ENCODE measurements at places on chromosomes 12 and 14.

DNA sequence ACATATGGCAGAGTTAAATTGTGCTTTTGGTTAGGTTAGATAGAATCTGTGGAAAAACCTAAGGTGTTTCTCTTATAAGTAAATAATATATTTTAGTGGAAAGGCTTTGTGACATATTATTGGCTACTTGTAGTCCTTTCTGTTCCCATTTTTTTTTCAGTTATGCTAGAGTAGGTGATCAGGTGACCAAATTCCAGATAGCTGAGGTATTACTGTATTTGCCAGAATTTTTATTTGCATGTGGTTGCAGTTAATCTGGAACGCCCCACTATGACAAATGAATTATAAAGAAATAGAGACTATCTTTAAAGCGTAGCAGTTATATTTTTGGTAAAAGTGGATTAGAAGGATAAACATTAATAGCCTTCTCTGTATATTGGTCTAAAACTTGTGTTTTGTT is 52.0 kb downstream of the ARHGAP5 start:
- DNase-seq: no peak

DNA sequence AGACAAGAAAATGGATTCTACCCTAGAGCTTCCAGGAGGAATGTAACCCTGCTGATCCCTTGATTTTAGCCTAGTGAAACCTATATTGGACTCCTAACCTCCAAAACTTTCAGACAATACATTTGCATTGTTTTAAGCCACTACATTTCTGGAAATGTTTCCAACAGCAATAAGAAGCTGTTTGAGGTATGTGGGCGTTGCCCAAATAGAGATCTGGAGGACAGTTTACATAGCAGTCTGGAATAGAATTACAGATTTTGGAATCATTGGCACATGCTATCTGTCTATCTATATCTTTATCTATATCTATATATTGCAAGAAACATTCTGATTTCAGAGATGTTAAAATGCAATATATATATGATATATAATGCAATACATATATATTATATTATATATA is 42.4 kb upstream of the EGLN3 start:
- DNase-seq: no peak

GRCh38 chr14:31449971-31450610 is 7.2 kb downstream of the DTD2 start:
- DNase-seq: no peak

- DNase-seq: no peak
Measured at GRCh38 chr14:91484744-91485143, 25.4 kb downstream of the PPP4R3A start.

DNA sequence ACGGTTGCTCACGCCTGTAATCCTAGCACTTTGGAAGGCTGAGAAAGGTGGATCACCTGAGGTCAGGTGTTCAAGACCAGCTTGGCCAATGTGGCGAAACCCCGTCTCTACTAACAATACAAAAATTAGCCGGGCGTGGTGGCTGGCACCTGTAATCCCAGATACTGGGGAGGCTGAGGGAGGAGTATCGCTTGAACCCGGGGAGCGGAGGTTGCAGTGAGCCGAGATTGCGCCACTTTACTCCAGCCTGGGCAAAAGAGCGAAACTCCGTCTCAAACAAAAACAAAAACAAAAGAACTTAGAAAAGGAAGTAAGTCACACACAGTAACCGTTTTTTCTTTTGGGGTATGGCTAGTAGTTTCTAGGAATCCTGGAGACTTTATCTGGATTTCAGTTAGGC is 1.7 kb upstream of the PALS1 start:
- DNase-seq: no peak

DNA sequence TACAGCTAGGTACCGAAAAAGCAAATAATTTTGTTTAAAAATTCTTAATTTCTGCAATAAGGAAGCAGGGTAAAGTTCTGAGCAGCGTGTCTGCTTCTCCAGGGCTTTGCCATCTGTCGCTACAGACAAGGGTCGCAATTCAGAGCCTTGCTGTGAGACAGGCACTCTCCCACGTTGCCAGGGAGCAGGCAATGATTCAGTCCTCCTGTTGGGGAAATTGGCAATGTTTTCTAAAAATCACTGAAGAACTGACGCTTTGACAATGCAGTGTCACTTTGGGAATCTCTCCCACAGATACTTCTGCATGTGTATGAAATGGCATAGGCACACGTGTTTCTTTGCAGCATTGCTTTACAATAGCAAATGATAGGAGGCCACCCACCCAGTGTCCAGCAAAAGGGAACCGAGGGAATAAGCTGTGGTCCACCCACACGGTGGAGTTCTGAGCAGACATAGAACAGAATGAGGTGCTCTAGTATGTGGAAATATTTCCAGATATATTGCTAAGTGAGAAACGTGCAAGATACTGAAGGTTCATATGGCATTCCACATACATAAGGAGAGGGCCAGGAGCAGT is 16.0 kb upstream of the HIP1R start:
- no peak for DNase-seq

GRCh38 chr12:27163048-27163715 is 80.8 kb upstream of the C12orf71 start:
- DNase-seq: peak; percentile 38

DNA sequence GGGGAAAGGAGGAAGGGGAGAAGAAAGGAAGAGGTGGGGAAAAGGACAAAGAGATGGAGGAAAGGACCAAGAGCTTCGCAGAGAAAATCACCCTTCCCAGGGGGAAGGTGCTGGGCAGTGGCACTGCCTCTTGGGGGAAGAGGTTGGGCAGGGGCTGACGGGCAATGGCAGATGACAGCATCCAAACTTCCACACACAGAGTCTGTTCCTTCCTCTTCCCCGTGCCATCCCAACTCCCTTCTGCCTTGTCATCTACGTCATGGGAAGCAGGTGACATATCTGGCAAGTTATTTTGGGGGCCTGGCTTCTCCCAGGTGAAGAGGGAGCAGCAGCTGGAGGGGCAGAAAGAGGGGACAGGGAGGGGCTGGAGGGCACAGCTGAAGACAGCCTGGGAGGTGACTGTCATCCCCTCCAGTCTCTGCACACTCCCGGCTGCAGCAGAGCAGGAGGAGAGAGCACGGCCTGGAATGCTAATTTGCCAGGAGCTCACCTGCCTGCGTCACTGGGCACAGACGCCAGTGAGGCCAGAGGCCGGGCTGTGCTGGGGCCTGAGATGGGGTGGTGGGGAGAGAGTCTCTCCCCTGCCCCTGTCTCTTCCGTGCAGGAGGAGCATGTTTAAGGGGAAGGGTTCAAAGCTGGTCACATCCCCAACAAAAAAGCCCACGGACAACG is 43.9 kb upstream of the IQSEC3 start:
- no peak for DNase-seq

- no peak for DNase-seq
Measured at GRCh38 chr12:21647179-21647578, 10.5 kb downstream of the LDHB start.

DNA sequence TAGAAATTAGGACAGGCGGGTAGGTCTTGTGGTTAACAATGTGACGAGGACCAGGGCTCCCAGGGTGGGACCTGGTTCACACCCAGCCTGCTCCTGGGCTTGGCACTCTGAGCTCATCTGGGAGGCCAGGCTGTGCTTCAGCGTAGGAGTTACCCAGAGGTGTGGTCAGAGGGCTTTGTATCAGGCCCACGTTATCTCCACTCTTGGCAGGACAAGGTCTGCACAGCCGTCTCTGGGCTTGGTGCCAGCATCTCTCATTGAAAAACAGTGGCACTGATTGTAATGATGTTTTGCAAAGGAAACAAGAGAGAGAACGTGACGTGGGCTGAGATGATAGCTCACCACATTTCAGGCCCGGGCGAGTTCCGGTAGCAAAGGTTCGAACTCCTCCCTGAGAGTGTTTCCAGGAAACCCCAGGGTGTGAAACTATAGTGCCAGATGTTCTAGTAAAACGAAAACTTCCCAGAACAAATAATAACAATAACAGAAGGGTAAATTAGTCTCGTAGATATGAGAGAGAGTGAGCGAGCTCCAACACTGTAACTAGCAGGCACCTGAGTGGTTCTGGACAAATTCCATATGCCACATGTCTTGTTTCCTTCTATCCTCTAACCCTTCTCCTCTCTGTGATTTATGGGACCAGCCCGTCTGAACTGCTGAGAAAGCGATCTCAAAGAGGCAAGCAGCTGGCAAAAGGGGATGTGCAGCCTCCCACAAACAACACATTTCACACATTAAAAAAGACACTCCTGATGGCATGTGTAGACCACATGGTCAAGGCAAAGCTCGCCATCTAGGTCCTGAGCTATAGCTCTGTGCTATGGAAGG is 227.3 kb downstream of the KTN1 start:
- no peak for DNase-seq

DNA sequence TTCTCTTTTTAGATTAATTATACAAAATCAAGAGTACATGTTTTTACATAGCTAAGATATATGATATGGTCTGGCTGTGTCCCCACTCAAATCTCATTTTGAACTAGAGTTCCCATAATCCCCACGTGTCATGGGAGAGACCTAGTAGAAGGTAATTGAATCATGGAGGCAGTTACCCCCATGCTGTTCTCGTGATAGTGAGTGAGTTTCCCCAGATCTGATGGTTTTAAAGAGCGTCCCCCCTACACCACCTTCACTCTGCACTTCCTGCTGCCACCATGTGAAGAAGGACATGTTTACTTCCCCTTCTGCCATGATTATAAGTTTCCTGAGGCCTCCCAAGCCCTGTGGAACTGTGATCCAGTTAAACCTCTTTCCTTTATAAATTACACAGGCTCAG is 21.4 kb upstream of the DRAM1 start:
- no peak for DNase-seq

DNA sequence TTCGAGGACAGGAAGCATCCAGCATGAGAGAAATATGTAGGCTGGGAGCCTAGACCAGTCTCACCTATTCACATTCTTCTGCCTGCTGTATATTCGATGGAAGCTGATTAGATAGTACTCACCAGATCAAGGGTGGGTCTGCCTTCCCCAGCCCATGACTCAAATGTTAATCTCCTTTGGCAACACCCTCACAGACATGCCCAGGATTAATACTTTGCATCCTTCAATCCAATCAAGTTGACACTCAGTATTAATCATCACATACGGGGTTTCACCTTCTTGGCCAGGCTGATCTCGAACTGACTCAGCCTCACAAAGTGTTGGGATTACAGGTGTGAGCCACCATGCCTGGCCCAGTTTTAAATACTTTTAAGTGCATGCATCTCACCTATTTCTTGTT is 30.5 kb upstream of the SLC10A1 start:
- no peak for DNase-seq

GRCh38 chr12:112116232-112117060 is 7.9 kb upstream of the NAA25 start:
- no peak for DNase-seq

DNA sequence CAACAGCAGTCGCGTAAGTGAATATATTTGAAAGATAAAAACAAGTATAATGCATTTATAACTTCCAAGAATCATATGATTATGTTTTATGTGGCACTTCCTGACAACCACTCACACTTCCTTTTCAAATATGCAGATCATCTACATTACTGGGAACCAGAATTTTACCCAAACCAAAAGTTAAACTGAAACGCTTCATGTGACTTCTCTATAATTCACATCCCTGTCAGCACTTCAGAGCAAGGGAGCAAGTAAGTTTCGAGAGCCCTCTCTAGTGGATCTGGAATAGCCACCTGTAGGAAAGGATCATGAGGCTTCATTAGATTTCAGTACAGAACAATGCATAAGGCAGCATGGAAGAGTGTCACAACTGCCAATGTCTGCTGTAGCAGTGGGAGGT is 13.7 kb upstream of the ALX1 start:
- DNase-seq: no peak

DNA sequence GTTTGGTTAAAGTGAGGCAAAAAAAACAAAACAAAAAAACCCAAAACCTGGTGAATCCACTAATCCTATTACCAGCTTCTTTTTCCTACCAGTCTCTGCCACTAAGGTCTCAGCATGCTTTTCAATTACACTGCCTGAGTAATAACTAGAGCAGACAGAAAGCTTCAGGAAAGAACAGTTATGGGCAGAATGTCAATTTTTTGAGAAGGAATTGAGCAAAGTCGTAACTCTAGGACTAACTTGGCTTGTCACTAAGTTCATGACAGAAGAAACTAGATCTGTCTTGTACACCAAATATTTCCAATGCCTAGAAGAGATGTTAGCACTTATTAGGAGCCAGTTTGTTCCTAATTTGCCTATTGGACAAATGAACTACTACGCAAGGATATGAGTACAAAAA is 148.8 kb upstream of the CNOT2 start:
- DNase-seq: no peak

DNA sequence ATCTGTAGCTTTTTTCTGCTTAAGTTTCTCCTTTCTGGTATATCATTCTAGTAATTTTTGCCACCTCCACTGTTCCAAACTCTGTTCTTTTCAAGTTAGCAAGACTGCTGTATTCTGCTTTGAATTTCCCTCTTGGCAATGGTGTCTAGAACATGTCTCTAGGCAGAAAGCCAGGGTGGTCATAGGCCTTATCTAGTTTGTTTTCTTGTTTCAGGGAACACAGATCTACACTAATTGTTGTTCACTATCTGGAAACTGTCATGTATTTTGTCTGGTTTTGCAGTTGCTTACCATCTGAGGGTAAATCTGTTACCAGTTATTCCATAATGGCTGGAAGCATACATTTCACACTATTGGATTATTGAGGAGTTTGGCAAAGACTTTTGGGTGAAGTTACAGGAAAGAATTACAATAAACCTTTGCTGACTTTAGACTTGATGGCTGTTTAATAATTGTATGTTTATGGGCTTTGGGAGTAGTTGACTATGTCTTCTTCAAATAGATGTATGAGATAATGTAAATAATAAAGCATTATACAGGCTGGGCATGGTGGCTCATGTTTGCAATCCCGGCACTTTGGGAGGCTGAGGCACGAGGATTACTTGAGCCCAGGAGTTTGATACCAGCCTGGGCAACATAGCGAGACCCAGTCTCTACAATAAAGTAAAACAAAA is 41.4 kb downstream of the FUT8 start:
- DNase-seq: no peak

DNA sequence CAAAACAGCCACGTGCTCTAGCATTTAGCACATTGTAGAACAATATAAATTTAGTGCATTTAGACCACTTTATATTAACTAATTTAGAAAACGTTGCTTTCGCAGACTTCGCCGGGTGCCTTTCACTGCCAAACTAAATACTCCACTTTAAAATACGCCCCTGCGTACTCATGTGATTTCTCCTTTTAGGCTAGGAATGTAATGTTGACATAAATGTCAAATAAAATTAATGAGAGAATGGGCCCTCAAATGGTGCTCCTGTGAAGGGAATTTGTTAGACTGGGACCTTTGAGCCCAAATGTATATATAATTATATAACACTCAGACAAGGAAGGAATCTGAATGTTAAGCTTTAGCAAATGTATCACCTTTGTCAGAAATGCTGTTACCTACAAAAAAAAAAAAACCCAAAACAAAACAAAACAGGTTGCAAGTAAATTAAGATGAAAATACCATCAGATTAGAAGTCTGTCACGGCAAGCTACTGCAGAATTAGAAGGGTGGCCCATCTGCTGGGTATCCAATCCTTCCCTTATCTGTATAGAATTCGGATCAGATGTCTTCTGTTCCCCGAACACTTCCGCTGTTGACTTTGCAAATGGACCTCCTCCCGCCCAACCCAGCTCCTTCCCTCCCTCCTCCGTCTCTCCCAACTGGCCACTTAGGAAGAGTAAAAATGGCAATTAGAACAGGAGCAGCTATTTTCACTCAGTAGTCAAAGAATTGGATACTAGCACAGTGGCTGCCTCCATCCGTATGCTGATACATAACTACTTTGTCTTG is 159.3 kb upstream of the FOXN3 start:
- DNase-seq: no peak

Measured in SW 1271 (cell line).